Amygdala (tissue), 56 donors: ENCODE measurements at places on chromosomes 1 and 21.

DNA sequence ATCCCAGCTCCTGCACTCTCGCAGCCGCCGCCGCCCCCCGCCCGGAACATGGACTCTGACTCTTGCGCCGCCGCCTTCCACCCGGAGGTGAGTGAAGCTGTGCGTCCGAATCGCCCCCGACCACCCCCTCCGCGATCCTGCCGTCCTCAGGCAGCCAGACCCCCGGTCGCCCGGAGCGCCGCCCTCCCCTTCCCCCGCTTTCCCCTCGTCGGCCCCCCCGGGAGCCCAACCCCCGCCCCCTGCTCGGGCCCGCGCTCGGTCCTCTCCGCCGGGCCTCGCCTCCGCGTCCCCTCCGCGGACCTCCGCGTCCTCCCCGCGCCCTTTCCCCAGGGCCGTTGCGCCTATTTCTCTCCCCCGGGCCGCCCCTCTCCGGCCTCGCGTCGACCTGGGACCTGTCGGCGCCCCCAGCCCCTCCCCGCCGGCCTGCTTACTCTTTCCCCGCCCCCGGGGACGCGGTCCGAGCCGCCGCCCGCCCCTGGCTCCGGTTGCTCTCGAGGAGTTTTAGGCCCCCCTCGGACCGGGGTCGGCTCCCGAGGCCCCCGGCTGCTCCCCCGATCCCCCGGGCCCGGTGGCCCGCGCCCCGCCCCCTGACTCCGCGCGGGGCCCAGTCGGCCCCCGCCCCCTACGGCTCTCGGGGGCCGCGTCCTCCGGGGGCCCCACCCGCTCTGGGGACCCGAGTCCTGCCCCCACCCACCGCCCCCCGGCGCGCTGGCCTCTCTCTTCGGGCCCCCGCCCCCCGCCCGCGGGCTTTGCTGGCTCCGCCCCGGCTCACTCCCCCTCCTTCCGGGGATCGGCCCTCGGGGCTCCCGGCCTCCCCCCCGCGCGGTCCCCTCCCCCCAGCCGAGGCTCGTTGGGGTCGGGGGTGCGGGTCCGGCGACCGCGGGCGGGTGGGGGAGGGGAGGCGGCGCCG is 743 bp downstream of the PHF13 start:
- no peak for DNase-seq

DNA sequence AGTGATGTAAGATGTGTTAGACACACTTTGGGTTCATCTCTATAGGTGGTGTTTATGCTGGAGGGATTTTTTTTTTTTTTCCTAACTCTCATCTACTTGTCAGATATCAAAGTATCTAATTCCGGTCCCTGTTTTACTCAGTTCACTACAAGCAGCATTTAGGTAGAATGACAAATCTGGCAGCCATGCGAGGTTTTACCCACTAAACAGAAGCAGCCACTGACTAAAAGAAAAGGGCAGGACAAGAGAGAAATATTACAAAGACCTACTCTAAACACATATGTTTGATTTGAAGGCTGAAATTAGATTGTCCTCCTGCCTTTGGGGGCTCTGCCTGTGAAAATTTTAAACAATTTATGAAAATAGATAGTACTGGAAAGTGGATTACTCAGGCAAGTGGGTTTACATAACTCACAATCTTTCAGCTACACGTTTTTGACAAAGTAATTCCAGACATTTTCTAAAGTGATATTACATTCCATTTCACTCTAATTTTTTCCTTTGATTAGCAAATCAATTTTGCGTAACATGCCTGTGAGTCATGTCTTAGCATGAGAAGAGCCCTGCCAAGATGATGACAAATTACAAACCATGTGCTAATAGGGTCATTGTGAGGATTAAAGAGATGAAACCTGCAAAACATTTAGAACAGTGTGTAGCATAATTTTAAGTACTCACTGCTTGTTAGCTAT is 172.6 kb downstream of the PLA2G4A start:
- DNase-seq: no peak

DNA sequence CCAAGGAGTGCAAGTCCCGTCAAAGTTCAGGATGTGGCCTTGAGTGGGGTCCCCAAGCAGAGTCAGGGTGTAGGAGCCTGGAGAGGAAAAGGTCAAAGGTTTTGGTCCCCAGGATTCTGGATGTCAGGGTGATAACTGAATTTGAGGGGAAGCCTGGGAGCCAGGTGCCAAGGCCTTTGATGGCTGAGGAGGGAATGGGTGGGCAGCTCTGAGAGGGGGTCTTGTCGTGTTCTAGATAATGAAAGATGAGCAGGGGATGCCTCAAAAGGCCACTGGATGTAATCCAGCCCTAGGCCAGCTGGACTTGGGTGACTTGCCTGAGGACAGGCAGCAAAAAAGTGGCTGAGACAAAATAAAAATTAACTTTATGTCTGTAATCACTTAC is 27.5 kb upstream of the KCNA2 start:
- no peak for DNase-seq

DNA sequence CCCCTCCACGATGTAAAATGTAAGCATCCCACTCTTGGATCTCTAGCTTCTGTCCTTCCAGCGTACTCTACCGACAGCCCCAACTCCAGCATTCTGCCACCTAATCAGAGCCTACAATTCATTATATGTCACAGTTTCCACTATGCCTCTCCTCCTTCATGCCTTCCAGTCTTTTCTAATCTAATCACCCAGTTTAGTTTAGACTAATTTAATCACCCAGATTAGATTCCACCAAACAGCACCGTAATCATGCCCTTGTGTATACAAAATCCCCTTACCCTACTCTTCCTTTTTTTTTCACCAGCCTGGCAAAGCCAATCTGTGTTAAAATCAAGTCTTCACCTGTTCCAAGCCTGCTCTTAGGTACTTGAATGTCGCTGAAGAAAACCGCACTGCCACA is 49.8 kb upstream of the KANK4 start:
- no peak for DNase-seq

GRCh38 chr1:27473755-27474154 is 16.2 kb downstream of the WASF2 start:
- DNase-seq: no peak

- DNase-seq: no peak
Measured at GRCh38 chr1:38433084-38433722, 386.6 kb upstream of the POU3F1 start.

- DNase-seq: peak; percentile 43
Measured at GRCh38 chr1:22778862-22779520, 68.4 kb downstream of the EPHB2 start.

- no peak for DNase-seq
Measured at GRCh38 chr1:56447823-56448222, 131.5 kb downstream of the PLPP3 start.

DNA sequence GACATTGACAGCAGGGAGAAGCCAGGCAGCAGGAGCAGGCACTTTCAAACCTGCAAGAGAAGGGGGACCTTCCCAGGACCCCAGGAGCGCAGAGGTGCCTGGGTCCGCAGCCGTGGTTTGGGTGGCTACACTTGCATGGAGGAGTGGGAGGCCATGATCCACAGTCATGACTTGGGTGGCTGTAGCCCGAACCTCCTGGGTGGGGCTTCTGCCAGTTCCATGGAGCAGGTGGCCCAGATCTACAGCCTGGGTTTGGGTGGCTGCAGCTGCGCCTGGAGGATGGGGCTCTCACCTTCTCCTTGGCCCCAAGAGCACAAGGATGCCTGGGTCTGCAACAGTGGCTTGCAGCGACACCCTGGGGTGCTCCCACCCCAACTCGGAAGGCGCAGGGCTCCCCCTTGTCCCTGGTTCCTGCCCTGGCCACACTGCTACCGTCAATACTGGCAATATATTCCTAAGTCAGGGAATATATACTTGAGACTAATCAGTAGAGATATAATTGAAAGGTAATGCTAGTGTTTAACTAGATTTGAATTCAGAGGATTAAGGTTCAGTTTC is 2.3 kb upstream of the OR6K6 start:
- DNase-seq: no peak

DNA sequence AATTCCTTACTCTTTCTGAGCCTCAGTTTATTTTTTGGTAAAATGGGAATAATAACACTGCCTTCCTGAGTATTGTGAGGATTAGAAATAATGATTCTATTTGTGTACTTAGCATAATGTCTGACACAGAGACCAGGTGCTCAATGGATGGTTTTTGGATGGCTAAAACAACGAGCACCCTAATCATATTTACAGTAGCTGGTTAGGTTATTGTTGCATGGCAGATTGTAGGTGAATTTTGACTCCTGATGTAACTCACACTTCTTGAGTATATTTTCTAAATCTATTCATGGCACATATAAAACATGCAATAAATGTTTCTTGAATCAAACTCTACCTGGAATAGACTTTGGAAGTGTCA is 11.9 kb upstream of the DUSP10 start:
- no peak for DNase-seq

DNA sequence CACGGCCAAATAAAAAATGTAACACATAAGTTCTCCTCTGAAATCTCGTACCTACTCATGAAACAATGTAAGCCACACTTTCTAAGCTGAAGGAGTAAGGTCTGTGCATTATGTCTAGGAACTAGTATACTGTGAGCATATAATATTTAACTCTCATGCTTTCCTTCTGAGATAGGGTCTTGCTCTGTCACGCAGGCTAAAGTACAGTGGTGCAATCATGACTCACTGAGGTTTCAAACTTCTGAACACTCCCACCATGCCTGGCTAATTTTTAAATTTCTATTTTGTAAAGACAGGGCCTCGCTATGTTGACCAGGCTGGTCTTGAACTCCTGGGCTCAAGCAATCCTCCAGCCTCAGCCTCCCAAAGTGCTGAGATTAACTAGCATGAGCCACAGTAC is 71.3 kb downstream of the AHCTF1 start:
- DNase-seq: no peak

GRCh38 chr1:220796530-220796929 is 9.8 kb downstream of the MTARC1 start:
- no peak for DNase-seq

DNA sequence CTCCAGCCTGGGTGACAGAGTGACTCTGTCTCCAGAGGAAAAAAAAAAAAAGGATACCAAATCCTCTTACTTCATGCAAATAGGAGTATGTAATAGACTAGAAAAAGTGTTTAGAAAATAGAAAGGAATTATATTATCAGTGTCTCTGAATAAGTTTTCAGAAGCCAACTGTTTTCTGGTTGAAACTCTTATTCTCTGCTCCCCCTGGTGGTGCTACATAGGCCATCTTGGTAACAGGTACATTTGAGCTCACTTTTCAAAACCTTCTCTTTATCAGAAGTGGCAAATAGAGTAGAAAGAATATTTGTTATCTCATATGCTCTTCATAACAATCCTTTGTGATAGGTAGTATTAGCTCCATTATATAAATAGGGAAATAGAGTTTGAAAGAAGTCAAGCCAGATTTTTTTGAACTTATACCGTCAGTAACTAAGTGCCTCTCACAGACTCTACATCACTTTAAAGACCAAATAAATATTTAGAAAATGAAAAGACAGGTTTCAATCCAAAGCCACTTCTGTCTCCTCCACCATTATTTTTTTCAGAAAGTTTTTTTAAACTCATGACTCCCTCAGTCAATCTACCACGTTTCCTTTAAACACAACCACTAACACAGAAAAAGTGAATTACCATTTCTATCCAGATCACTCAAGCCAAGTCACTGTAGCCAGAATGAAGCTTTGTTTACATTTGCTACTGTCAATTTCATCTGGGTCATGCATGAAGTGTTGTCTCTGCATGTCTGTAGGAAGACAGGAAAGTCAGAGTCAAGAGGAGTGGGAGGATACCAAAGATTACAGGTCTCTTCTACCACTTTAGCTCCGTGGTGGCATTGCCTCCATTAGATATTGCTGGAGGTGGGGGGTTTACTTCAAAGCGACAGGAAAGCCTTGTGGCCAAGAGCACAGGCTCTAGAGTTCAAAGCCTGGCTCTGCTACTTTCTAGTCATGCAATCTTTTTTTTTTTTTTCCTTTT is 45.6 kb downstream of the IL23R start:
- DNase-seq: no peak

DNA sequence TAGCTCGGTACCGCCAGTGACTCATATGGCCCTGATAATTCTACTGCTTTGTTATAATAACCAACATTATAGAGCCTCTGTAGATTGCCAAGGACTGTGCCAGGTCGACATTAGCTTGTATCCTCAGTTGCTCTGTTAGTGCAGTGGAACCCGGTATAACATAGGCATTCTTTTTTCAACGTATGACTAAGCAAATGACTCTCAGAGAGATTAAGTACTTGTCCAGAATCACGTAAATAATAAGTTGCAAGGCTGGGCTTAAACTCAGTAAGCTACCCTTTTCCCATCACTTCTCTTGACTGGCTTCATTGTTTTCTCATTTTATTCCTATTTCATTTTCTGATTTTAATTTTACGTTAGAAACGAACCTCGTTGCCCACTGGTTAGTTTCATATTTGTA is 85.1 kb downstream of the UBE4B start:
- no peak for DNase-seq
